ENCODE measurements at places on chromosomes 12 and 14.

DNA sequence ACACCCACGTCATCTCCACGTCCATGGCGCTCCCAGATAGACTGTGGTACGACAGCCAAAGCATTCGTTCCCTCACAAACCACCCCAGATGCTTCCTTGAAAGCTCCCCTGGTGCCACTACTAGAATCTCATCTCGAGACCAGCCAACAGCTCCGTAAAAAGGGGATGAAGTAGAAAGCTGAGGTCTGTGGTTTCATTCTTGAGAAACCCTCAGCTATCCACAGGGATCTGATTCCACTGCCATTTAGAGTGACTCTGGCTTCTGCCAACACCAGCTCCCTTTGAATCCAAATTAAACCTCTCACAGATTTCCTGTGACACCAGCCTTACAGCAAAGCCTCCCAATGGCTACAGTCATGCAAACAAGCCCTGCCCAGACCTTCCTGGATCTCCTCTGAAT lies 18.5 kb upstream of the FOXN3 start:
- no peak for DNase-seq

GRCh38 chr12:8852119-8852518 lies 29.7 kb downstream of the A2ML1 start:
- DNase-seq, result no peak

DNA sequence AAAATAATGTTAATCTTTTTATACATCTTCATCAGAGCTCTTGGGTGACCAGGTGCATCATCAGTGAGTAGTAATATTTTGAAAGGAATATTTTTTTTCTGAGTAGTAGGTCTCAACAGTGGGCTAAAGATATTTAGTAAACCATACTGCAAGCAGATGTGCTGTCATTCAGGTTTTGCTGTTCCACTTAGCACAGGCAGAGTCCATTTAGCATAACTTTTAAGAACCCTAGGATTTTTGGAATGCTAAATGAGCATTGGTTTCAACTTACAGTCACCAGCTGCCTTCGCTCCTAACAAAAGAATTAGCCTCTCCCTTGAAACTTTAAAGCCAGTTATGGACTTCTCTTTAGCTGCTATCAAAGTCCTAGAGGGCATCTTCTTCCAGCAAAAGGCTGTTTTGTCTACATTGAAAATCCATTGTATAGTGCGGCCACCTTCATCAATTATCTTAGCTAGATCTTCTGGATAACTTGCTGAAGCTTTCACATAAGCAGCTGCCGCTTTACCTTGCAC lies 24.6 kb downstream of the RIMKLB start:
- no peak for DNase-seq

DNA sequence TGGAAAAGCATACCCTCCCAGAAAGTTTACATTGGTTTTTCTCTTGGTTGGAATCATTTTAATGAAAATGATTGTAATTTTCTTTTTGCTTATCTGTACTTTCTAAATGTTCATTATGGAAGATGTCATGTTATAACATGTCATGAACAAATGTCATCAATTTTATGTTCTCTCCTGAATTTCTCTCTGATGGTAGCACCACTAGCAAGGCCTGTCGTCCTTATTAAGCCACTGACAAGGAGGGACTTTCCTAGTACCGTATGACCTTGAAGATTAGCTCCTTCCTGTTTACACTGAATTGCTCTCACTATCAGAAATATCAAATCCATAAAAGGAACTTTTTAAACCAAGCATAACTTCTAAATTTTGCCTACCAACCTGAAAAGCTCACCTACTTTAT lies 99.0 kb downstream of the ESR2 start:
- DNase-seq, result no peak

- no peak for DNase-seq
These were observed 394.6 kb downstream of the AEBP2 start for GRCh38 chr12:19833775-19834501.

Measured in NCI-H2029 (cell line).